ENCODE measurements at places on chromosomes 12 and 14.

GRCh38 chr14:95497561-95498011, 18.9 kb downstream of the SYNE3 start:
- no peak for DNase-seq

DNA sequence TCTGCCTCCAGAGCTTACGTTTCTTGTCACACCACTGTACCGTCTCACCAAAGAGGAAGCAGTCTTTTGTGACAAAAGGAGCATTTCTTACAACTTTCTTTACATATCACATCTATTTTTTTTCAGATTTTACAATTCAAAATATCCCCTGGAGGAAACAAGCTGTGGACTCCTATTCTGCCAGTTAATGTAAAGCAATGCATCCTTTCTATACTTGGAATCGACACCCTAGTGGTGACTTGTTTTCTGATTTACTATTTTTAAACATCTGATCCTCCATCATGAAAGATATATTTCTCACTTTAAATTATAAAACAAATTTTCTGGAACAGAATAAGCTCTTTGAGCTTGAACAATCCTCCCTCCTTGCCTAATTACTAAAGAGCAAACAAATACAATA, 34.8 kb downstream of the AICDA start:
- no peak for DNase-seq

- no peak for DNase-seq
These were observed 18.9 kb downstream of the PYROXD1 start for GRCh38 chr12:21456291-21456780.

DNA sequence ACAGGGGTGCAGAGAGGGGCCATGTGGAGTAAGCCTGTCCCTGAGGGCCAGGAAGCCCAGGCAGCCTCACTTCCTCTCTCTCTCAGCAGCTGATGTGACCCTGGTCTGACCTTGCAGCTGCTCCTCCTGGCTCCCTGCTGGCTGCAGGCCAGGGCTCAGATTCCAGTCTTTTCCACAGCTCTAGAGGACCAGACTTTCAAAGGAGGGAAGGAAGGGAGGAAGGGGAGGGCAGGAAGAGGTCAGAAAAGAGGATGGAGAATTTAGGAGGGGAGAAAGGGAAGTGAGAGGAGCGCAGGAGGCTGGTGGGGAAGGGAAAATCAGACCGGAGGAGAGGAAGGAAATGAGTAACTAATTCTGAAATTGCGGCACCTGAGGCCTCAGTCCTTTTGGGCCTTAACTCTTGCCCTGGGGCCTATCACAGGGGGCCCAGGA, 40.9 kb upstream of the VASH1 start:
- no peak for DNase-seq

- no peak for DNase-seq
These were observed 394.5 kb upstream of the ATP2B1 start for GRCh38 chr12:90102957-90103652.

DNA sequence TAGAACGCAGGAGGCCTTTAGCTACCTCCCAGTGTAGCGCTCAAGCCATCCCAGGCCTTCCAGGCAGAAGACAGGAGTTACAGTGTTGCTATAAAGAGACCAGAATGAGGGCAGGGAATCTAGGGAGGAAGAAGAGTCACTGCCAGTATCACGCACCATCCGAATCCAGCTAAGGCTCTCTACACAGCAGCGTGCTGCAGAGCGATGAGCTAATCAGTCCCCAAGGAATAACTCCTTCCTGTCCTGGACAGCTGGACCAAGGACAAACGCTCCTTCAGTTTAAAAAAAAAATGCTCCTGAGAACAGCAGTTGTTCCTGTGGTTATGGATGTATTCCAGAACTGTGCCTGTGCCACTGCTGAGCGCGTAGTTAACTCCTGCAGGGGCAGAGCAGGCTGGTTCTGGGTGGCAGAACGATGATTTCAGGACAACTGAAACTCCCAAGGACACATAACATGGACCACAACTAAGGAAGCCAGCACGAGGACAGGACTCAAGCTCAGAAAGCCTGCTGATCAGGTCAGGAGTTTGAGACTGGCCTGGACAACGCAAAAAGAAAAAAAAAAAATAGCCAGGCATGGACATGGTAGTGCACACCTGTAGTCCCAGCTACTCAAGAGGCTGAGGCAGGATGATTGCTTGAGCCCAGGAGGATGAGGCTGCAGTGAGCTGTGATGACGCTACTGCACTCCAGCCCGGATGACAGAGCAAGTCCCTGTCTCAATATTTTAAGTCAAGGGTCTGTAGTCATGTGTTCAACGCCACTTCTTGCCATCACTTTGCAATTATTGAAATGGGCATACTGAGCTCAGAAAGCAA, 2.6 kb downstream of the IFFO1 start:
- DNase-seq, result no peak

GRCh38 chr12:132743831-132744230, 17.8 kb downstream of the ANKLE2 start:
- no peak for DNase-seq

DNA sequence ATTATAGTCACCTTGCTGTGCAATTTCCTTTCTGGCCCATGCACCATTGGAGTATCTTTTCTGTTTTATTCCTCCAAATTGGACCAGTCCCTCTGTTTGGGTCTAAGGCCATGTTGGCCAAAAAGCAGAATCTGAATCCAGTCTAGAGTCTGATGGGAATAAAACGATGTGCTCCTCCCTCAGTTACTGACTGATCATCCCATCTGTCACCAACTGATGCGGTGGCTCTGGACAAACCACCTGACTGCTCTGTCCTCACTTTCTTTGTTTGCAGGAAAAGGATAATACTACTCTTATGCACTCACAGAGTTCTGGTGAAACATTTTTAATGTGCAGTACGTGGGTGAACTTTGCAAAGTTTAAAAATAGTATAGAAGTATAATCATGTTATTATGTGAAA, 120.2 kb upstream of the HIF1A start:
- no peak for DNase-seq

- no peak for DNase-seq
These were observed 6.4 kb downstream of the LTBP2 start for GRCh38 chr14:74605531-74606223.

- DNase-seq, result no peak
These were observed 23.7 kb upstream of the HDAC7 start for GRCh38 chr12:47843226-47843980.

GRCh38 chr12:92143686-92144630, 1.7 kb downstream of the BTG1 start:
- peak; percentile 14 for DNase-seq

- DNase-seq, result no peak
These were observed 213.8 kb downstream of the ALG10 start for GRCh38 chr12:34236073-34236472.

DNA sequence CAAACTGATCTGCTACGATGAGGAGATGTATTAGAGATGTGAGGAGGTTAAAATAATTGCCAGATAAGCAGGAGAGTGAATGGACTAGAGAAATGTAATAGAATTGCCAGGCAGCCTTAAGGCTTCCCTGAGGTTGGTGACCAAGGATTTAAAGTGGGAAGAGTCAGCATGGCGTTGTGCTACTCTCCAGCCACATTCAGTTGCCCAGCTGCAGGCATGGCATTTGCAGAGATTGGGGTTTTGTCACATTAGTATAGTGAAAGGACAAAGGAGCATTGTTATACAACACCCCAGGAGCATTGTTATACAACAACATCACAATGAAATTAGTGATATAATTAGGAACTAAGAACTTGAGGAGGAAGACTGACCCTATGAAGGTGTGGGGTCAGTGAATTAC, 31.7 kb downstream of the MARK3 start:
- DNase-seq, result peak; percentile 21

DNA sequence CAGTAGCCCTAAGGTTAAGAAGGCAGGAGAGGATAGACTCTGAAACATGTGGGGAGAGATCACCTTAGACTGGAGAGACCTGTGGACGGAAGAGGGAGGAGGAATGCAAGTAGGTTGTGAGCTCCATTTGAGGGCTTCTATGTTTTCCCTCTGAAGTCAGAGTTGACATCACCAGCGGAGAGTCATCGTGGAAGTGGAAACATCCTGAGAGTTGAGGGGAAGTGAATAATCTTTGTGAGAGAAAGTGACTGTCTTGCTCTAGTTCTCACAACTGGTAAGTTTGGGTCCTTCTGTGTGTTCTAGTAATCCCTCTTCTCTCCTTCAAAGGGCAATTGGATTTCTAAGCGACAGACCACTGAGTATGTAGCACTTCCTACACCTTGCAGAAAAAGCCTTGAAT, 103.6 kb upstream of the CCND2 start:
- DNase-seq, result no peak

GRCh38 chr14:91873471-91874415, 6.4 kb upstream of the TC2N start:
- DNase-seq, result no peak

DNA sequence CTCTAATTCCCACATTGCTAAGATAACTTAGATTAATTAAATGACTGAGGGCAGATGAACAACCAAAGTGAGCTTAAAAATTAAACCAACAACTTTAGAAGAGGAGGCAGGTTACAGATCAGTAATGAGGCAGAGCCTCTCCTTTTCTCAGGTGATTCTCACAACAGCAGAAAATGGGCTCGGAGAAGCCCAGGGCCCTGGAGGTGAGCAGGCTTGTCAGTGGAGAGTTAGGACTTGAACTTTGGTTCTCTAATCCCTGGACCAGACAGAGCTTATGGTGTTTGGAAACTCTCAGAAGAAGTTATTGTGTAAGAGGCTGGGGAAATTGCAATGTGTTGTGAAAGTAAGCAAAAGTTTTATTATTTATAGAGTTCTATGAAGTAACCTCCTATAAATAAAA, 2.8 kb downstream of the TRHDE start:
- no peak for DNase-seq

DNA sequence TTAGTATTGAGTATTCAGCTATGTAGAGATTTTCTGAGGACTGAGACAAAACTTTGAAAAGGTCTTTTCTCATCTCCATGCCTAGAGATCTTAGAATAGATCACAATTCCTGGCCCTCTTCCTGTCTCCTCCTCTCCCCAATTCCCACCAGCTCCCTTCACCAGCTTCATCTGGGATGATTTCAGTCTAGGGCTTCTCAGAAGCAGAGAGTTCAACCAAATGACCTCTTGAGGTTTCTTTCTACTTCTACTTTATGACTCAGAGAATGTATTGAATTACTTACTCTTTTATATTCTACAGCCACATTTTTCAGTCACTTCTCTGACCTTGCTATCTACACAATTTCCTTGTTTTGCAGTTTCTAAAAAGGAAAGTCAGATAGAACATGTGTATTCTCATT, 19.4 kb upstream of the SNX6 start:
- DNase-seq, result no peak

DNA sequence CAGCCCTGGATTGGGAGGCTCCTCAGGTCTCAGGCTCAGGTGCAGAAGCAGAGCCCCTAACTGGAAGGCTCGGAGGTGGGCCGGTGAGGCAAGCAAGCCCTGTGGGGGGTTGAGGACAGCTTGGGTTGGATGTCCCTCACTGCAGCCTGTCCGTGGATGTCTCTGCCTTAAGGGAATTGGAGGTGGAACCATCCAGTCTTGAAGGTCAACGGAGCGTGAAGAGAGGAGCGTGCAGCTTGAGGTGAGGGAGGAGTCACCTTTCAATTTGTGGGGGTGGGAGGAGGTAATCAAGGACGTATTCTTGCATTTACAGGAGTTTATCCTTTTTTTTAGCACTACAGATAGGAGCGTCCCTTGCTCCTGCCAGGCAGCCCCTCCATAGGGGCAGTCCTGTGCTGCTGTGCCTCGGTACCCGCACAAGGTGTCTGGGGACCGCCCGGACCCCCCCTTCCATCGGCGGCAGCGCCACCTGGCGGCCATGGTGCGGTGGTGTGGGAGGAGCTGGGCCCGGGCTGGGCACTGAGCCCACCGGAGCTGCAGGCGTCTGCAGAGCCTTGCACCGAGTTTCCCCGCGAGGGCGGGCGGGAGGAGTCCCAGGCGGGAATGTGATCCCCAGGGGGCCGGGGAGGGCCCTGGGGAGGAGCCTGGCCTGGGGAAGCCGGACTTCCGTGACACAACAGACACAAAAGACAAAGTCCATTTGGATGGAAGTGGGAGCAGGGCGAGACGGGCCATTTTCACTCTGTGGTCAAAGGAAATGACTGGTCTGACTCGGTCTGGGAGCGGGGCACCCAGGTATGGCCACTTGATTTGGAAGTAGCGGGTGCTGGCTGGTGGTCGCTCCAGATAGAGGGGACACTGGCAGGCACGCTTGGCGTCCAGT, 864 bp downstream of the DNAJC22 start:
- DNase-seq, result peak; percentile 88

GRCh38 chr12:154058-154457, 59.9 kb downstream of the SLC6A12 start:
- DNase-seq, result no peak

- no peak for DNase-seq
These were observed 14.4 kb downstream of the HHIPL1 start for GRCh38 chr14:99659333-99659741.

DNA sequence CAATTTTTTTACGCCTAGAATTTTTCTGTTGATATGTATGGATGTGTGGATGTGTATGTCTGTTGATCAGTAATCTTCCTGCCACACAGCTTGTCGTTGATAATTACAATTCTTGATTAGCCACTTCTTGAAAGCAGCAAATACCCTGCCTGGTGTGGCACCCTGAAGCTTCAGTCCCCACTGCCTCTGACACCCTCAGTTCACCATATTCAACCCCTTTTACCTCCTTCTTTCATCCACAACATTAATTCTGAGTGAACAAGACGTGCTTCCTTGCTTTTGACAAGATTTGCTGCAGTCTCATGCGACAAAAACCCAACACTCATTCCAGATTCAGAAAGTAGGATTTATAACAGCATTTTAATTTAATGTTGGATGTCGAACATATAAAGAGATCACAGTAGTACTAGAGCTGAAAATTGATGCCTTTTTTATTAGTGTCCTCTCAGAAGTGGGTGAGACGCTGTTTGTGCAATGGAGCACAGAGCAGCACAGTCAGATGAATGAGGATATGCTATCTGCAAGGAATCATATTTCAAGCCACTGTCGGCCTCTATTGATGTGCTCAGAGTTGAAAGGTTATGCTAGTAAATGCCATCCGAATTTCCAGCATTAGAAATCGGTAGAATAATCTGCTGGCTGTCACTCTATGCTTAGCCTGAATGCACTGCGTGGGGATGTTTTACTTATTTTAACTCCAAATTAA, 383.7 kb downstream of the EGLN3 start:
- no peak for DNase-seq

GRCh38 chr12:88417531-88417930, 162.7 kb downstream of the KITLG start:
- no peak for DNase-seq

DNA sequence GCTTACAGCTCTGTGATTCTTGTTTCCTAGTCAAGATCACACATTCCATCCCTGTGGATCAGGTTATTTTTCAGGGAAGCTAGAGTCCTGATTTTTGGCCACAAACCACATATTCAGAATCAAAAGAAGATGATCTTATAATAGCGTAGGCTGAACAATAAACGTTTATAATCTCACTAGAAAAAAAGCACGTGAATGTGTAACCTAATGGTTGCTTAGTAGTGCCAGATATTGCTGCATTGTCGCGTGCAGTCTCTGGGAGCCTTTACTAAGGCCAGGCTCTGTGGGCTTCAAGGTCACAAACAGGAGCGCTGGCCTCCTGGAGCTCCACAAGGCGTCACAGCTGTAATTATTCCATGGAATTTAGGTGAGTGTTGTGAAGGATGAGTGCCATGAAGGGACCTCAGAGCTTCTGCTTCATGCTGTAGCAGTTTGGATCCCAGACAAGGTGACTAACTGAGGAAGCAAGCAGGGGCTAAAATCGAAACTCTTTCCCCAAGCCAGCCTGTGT, 17.4 kb downstream of the CDKN1B start:
- DNase-seq, result no peak

GRCh38 chr12:124553862-124554428, 13.5 kb downstream of the NCOR2 start:
- no peak for DNase-seq

- no peak for DNase-seq
These were observed 186.1 kb downstream of the SLC2A13 start for GRCh38 chr12:39919790-39920189.

GRCh38 chr12:113081873-113082272, 25.3 kb downstream of the DTX1 start:
- DNase-seq, result no peak
